M059J (cell line): ENCODE measurements at places on chromosomes 16 and 17. TPM values are rescaled to one million over a fixed set of nuclear protein-coding genes. Genes with fewer than 3 reads are reported as not detected.
A peak's percentile ranks its signal among the peaks of the same experiment; 100 is the strongest.

The SOX9 gene
- total RNA-seq = 16.9 and 24.3 TPM in 2 replicates

The KRT9 gene
- total RNA-seq = not detected in 2 replicates

The P2RX1 gene
- not detected in 2 replicates for total RNA-seq

The RHBDF1 gene
- 4.9 and 11.9 TPM in 2 replicates for total RNA-seq

The HYDIN gene
- total RNA-seq = 0.07 TPM in 1 of 2 replicates, not detected in the other

The ZNF785 gene
- 4.0 and 6.3 TPM in 2 replicates for total RNA-seq

The SMPD3 gene
- total RNA-seq = 0.25 TPM in 1 of 2 replicates, not detected in the other

The MILR1 gene
- 2.7 and 6.3 TPM in 2 replicates for total RNA-seq

The GHDC gene
- 10.4 and 13.4 TPM in 2 replicates for total RNA-seq

GRCh38 chr16:11848842-11849241 is 2.5 kb downstream of the RSL1D1 start:
- DNase-seq = peak; percentile 44

- DNase-seq = peak; percentile 60
Measured at GRCh38 chr17:39123627-39124026, 27.8 kb downstream of the PLXDC1 start.

GRCh38 chr17:55622547-55622946 is 100.1 kb downstream of the TMEM100 start:
- DNase-seq = peak; percentile 36

GRCh38 chr16:11360641-11361373 is 15.5 kb downstream of the RMI2 start:
- no peak for DNase-seq

- DNase-seq = no peak
Measured at GRCh38 chr17:80060644-80061043, 24.2 kb downstream of the CCDC40 start.

- DNase-seq = peak; percentile 61
Measured at GRCh38 chr17:9817086-9817485, 4.8 kb downstream of the GSG1L2 start.

- DNase-seq = peak; percentile 47
Measured at GRCh38 chr17:30376621-30377452, 1.9 kb upstream of the CPD start.

DNA sequence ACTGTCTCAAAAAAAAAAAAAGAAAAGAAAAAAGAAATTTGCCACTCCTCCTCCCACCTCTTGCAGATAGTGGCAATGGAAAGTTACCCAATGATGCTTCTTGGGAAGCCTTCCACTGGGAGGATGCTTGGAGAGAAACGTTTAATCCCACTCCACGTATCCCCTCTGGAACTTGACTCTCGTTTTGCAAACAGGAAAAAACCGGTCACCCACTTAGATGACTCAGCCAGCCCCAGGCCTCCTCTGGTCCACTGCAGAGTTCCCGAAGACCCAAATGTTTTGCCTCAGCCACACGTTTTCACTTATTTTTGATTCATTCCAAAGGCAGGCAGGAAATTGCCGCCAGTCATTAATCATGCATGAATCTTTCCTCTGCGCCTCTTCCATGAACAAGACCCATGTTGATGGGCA is 9.3 kb upstream of the TNFRSF17 start:
- peak; percentile 99 for DNase-seq

DNA sequence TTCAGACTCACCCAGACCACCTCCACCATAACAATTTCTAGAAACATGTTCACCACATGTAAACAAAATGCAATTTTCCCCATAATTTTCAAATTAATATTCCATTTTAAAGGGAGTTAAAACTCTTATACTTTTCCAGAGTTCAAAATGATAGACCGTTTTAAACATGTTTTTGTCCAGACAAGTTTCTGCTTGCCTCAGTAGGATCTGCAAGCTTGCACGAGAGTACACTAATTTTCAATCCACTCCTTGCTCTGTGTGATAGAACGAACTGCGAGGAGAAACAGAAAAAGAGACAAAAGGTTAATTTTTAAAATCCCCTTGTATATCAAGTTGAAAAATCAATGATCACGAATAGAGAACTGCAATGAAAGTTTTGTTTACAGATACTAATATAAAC is 7.1 kb downstream of the FAHD1 start:
- no peak for DNase-seq

DNA sequence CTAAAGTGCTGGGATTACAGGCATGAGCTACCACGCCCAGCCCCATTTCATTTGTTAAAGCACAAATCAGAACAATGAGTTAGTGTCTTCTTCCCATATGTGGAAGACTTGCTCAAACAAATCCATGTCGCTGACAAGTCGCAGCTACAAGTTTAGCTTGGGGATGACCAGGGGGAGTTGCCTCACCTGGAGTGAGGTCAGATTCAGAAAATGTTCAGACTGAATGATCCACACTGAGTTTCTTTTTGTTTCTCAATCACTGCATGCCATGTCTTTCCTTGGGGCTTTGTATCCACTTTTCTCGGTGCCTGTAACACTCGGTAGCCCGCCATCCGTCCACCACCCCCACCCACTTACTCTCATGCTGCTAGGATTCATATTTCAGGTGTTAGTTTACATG is 437.3 kb upstream of the DYNLRB2 start:
- no peak for DNase-seq

- DNase-seq = no peak
Measured at GRCh38 chr17:74839990-74840852, 19.5 kb downstream of the GRIN2C start.

DNA sequence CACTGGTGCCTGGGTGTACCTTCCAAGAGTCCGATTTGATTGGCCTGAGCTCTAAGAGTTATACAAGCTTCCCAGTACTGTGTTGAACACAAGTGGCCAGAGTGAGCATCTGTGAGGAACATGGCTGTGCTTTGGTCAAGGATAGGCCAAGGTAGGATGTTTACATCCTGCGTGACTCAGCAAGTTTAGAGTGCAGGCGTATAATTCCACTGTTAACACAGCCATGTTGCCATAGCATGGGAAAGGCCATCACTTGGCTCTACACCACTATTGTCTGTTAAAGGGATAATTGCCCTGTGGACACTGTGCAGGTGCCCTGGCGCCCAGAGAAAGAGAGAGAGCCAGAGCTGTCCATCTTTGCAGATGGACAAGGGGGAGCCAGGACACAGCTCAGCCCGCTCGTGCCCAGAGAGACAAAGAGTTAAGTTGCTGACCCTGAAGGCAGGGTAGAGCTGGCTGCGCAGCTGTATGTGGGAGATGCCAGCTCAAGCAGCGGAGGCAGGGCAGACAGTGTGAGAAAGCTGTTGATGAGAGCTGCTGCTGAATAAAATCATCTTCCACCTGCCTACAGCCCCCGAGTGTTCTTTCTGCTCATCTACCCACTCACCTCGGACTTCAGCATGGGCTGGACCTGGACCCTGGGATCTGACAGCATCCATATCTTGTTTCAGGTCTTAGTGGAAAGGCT is 11.7 kb downstream of the CFAP52 start:
- DNase-seq = no peak

- no peak for DNase-seq
Measured at GRCh38 chr16:55933038-55933437, 57.9 kb upstream of the CES5A start.

DNA sequence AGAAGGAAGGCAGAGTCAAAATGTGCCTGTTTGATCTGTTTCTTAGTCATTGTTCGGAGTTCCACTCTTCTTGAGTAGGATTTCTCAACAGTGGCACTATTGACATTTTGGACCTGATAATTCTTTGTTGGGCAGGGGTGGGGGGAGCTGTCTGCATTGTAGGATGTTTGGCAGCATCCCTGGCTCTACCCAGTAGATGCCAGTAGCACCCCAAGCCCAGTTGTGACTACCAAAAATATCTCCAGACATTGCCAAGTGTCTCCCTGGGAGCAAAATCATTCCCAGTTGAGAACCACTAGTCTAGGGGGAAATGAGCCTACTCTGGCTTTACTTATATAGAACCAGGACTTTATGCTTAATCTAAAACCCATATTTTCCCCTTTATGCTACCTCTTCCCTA is 1.1 kb upstream of the GFOD2 start:
- no peak for DNase-seq

- no peak for DNase-seq
Measured at GRCh38 chr16:1662543-1662942, 15.5 kb upstream of the JPT2 start.

DNA sequence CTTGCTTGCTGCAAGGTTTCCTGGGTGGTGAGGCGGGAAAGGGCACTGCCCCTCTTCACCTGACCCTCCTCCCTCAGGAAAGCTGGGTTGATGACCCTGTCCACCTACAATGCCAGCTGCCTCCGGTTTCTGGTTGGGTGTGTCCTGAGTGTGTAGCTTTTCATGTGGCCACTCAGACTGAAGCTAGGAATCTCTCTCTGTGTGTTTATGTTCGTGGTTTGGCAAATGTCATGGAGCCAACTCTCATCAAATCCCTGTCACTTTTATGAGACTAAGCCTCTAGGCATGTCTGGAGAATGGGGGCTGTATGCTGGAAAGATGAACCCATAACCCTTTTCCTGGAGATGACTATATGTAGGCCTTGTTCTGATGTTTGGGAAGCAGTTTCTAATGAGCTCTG is 17.1 kb downstream of the PLEKHG4 start:
- peak; percentile 92 for DNase-seq

GRCh38 chr17:65587534-65588180 is 26.2 kb upstream of the AXIN2 start:
- DNase-seq = no peak

GRCh38 chr17:2008332-2009126 is 16.6 kb downstream of the RTN4RL1 start:
- no peak for DNase-seq
